SK-N-SH (cell line): ENCODE measurements at places on chromosomes 5 and 9. TPM values are rescaled to one million over a fixed set of nuclear protein-coding genes. Genes with fewer than 3 reads are reported as not detected.
A peak's percentile ranks its signal among the peaks of the same experiment; 100 is the strongest.

- no peaks in the 10 kb centered on the region for H3K36me3 ChIP-seq
- no peaks in the 10 kb centered on the region for H3K4me1 ChIP-seq
- H3K4me3 ChIP-seq: no peak overlapping the region
- H3K27ac ChIP-seq: no peak overlapping the region
- no peaks in the 10 kb centered on the region for H3K27me3 ChIP-seq
Observed at GRCh38 chr5:96478983-96479382, 45.9 kb upstream of the PCSK1 start.

GRCh38 chr5:99543841-99544240 is 615.0 kb upstream of the CHD1 start:
- no peaks in the 10 kb centered on the region for H3K36me3 ChIP-seq
- no peak overlapping the region for H3K27ac ChIP-seq
- no peak overlapping the region for H3K4me3 ChIP-seq
- no peaks in the 10 kb centered on the region for H3K27me3 ChIP-seq
- DNase-seq: no peak
- no peaks in the 10 kb centered on the region for H3K4me1 ChIP-seq

DNA sequence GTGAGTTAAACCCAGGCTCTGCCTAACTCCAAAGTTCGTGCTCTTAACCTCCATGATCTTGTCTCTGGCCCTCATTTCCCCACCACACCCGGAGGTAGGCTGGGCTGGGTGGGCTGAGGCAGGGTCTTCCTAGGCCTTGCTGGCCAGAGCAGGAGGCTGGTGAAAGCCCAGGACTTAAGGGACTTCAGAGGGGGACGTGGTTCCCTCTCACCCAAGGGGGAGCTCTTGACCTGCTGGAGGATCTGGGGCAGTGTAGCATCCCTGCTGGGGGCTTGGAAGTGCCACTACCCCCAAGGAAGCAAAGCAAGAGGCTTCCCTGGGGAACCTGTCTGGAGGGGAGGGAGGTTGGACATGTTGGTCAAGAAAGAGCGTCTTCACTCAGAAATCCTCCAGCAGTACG is 14.7 kb downstream of the PITX1 start:
- H3K36me3 ChIP-seq: no peaks in the 10 kb centered on the region
- H3K4me1 ChIP-seq: no peaks in the 10 kb centered on the region
- DNase-seq: no peak
- no peak overlapping the region for H3K27ac ChIP-seq
- peaks cover 5% of the 10 kb centered on the region; the same call in 1 of the 2 replicates for H3K27me3 ChIP-seq

GRCh38 chr5:31768784-31769183 is 129.9 kb downstream of the PDZD2 start:
- no peaks in the 10 kb centered on the region; the same call in 1 of the 2 replicates for H3K27me3 ChIP-seq
- H3K27ac ChIP-seq: no peak overlapping the region
- H3K4me3 ChIP-seq: no peak overlapping the region
- peaks cover 2% of the 10 kb centered on the region; the same call in 1 of the 2 replicates for H3K4me1 ChIP-seq

- H3K27me3 ChIP-seq: no peaks in the 10 kb centered on the region
- H3K4me1 ChIP-seq: no peaks in the 10 kb centered on the region
- no peak overlapping the region for H3K4me3 ChIP-seq
- H3K27ac ChIP-seq: no peak overlapping the region
- DNase-seq: no peak
Observed at GRCh38 chr5:93378073-93378472, 202.9 kb downstream of the NR2F1-AS1 start.

DNA sequence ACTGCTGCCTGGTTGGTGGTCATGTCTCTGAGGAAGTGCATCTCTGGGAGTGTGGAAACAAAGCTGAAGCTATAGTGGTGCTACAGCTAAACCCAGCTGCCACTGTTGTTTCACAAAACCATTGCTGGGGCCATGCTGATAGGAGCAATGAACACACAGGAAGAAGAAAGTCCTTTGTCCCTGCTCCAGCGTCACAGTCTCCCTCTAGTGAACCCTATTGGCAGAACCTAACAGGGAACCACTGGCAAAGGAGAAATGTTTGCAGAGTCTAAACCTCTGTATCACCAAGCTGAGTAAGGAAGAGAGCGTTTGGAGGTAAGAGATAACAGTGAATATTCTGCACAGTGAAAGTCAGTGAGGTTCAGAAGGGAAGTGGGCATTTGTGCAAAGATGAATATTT is 244.0 kb downstream of the YTHDC2 start:
- no peaks in the 10 kb centered on the region for H3K36me3 ChIP-seq
- no peak overlapping the region for H3K27ac ChIP-seq
- H3K4me1 ChIP-seq: no peaks in the 10 kb centered on the region

DNA sequence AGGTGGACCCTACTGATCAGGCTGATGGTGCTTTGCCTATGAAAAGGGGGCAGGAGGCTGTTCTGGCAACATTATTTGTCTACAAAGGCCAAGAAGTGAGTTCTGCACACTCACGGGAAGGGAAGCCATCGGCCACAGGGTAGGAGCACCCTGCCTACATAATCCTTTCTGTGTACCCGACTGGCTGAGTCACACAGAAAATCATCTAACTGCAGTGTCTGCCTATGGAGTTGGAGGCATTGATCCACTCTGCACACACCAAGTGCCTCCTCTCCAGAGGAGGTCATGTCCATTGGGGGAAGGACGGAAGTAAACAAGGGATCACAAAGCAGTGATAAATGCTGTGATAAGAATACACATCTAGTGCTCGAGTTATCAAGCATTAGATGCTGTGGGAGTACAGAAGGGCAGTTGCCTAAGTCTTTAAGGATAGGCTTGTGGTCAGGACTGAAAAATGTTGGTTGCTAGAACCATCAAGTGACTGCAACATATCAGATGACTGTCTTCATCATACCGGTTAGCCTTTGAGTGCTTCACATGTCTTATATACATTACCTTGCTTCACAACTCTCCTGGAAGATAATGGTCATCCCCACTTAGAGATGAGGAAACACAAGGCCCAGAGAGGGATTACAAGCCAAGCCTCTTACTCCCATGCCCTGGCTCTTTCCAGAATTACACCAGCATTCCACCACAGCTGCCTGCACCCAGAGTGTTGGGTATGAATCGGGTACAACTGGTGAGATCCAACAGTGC is 1.3 kb upstream of the SLC2A8 start:
- H3K36me3 ChIP-seq: no peaks in the 10 kb centered on the region; the same call in 1 of the 2 replicates
- peaks cover 18% of the 10 kb centered on the region; the same call in 1 of the 2 replicates for H3K4me1 ChIP-seq
- peak overlapping the region; percentile 62; the same call in 1 of the 2 replicates for H3K4me3 ChIP-seq
- no peaks in the 10 kb centered on the region for H3K27me3 ChIP-seq

DNA sequence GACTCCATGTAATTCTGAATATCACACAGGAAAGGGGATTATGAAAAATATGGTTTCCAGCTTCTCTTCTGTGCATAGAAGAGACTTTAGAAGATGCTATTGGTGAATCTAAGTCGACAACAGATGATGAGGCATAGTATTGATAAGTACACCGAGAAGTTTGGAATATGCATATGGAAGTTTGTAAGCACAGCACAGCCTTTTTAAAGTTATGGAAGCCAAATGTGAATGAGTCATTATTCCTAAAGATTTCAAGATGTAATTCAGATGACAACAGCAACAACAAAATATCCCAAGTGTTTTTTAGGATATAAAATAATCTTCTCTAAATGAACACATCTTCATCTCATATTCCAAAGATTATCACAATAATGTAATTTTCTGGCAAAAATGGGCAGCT is 1723.3 kb downstream of the EFNA5 start:
- no peak overlapping the region for H3K4me3 ChIP-seq
- H3K27ac ChIP-seq: no peak overlapping the region
- H3K4me1 ChIP-seq: peaks cover 7% of the 10 kb centered on the region; the same call in 1 of the 2 replicates
- H3K36me3 ChIP-seq: no peaks in the 10 kb centered on the region

- no peaks in the 10 kb centered on the region for H3K36me3 ChIP-seq
- H3K4me3 ChIP-seq: no peak overlapping the region
- no peaks in the 10 kb centered on the region for H3K4me1 ChIP-seq
- no peaks in the 10 kb centered on the region for H3K27me3 ChIP-seq
Observed at GRCh38 chr5:141947316-141947715, 10.7 kb downstream of the PCDH12 start.

- H3K36me3 ChIP-seq: no peaks in the 10 kb centered on the region
- H3K27me3 ChIP-seq: no peaks in the 10 kb centered on the region
- peak; percentile 16 for DNase-seq
- no peaks in the 10 kb centered on the region for H3K4me1 ChIP-seq
- H3K4me3 ChIP-seq: no peak overlapping the region
Observed at GRCh38 chr5:179220716-179221115, 124.5 kb downstream of the ADAMTS2 start.

DNA sequence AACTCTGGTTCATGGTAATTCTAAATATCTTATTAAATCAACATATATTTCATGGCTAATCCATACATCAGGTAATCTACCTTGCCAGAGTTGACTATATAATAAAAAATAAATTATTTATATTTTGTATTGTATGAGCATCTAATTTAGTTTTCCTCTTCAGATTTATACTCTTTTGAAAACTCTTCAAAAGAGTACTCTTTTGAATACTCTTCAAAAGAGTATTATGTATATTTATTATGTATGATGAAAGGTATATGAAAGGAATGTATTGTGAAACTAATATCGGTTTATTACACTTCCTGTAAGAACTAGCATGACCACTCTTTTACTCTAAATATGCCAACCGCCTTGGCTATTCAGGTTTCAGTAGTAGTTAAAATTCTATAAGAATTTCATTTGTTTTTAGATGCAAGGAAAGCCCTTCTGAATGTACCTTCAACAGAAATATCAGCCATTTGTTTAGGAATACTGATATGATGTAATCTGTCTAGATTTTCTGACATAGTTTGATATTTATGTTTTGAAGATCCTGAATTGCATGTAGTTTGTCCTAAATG is 178.7 kb downstream of the WDR70 start:
- no peak for DNase-seq
- H3K27me3 ChIP-seq: no peaks in the 10 kb centered on the region
- H3K36me3 ChIP-seq: peaks cover 8% of the 10 kb centered on the region

- H3K27me3 ChIP-seq: no peaks in the 10 kb centered on the region
- no peak overlapping the region for H3K27ac ChIP-seq
- H3K4me1 ChIP-seq: peaks cover 8% of the 10 kb centered on the region
- no peak for DNase-seq
- H3K4me3 ChIP-seq: no peak overlapping the region
- H3K36me3 ChIP-seq: no peaks in the 10 kb centered on the region
Observed at GRCh38 chr9:106874652-106875051, 11.7 kb downstream of the ZNF462 start.

- H3K4me3 ChIP-seq: peak overlapping the region; percentile 77
- no peak overlapping the region for H3K27ac ChIP-seq
- H3K4me1 ChIP-seq: peaks cover 19% of the 10 kb centered on the region
- H3K36me3 ChIP-seq: no peaks in the 10 kb centered on the region
- DNase-seq: no peak
Observed at GRCh38 chr9:131738293-131739132, 1.4 kb downstream of the RAPGEF1 start.

DNA sequence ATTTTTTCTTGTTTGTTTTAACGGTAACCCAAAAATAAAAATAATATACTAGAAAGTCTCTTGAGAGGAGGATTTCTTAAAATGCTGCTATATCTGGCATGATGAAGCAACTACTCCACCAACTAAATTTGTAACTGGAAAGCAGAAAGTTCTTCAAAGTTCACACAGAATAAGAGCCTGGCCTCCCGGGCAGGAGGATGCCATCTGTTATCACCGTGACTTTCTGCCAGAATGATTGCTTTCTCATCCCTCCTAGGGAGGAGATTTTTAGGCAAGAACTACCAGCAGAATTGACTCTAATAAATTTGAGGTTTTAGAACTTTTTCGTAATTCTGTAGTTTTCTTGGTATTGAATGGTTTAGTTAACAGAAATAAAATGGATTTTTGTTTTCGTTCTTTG is 464.6 kb upstream of the ACTBL2 start:
- H3K36me3 ChIP-seq: no peaks in the 10 kb centered on the region
- H3K27me3 ChIP-seq: no peaks in the 10 kb centered on the region
- H3K4me3 ChIP-seq: no peak overlapping the region
- H3K4me1 ChIP-seq: no peaks in the 10 kb centered on the region

- peak; percentile 58 for DNase-seq
- no peak overlapping the region for H3K4me3 ChIP-seq
- H3K4me1 ChIP-seq: no peaks in the 10 kb centered on the region
Observed at GRCh38 chr9:96169484-96169883, 132.5 kb downstream of the HSD17B3 start.

- no peak overlapping the region for H3K4me3 ChIP-seq
- no peaks in the 10 kb centered on the region for H3K27me3 ChIP-seq
- no peak for DNase-seq
- H3K36me3 ChIP-seq: peaks cover 44% of the 10 kb centered on the region
- 0 out of 2 replicates have a peak overlapping the region, but pooled peaks have one; percentile 16 for H3K27ac ChIP-seq
Observed at GRCh38 chr5:83563631-83564030, 92.1 kb downstream of the VCAN start.

GRCh38 chr5:144189800-144190429 is 19.2 kb downstream of the KCTD16 start:
- no peaks in the 10 kb centered on the region for H3K36me3 ChIP-seq
- H3K4me3 ChIP-seq: no peak overlapping the region
- peak; percentile 9 for DNase-seq
- H3K27me3 ChIP-seq: no peaks in the 10 kb centered on the region
- peak overlapping the region; percentile 44; the same call in 1 of the 2 replicates for H3K27ac ChIP-seq

The FAM169A gene
- 2.6 and 3.3 TPM in 2 replicates for polyA plus RNA-seq

The ATP6V0E1 gene
- polyA plus RNA-seq: 215 and 243 TPM in 2 replicates

The LRRC70 gene
- 0.08 and 0.37 TPM in 2 replicates for polyA plus RNA-seq

The SPATA31D4 gene
- not detected in 2 replicates for polyA plus RNA-seq

The SERF1A gene
- polyA plus RNA-seq: 4.2 and 4.3 TPM in 2 replicates

The KLHL3 gene
- 3.8 and 4.9 TPM in 2 replicates for polyA plus RNA-seq
